GM04503 (cell line): ENCODE measurements at places on chromosomes 6 and 20.

DNA sequence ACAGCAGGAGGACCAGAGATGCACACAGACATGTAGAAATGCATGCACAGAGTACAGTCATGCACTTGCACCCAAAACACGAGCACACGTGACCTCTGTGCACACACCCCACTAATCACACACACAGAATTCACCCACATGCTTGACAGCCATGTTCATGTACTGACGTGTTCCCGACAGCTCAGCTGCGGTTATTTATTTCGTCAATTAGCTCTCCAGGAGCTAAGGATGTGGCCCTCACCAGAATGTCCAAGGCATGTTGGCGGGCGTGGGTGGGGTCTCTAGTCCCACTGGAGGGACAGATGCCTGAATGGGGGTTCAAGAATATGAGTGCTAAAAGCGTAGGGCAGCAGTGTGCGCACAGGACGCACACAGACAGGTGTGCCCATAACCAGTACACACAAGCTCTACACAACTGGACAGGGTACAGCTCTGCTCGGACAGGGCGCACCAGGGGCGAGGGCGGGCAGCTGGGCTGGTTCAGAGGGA is 571 bp upstream of the PRPF6 start:
- DNase-seq, result no peak

DNA sequence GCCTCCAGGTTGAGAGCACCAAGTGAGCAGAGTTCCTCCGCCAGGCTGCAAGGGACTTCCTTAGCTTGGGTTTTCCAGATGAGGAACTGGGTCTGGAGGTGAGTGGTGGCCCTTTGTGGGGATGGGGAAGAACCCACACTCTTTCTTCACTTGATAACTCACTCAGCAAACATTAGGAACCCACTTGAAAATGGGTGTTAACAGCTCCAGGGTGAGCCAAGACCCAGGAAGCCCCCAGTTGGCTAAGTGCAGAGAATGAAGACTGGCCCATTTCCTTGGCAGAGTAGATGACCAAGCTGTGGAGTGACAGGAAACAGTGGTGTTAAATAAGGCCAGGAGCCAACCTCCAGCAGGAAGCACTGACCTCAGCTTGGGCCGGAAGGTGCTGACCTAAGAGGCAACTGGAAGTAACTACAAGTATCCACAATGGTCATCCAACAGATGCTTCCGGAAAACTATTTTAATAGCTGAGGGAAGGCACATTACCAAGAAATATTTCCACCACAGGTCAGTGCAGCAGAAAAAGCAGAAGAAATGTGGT is 22.7 kb downstream of the MRPL14 start:
- DNase-seq, result no peak

DNA sequence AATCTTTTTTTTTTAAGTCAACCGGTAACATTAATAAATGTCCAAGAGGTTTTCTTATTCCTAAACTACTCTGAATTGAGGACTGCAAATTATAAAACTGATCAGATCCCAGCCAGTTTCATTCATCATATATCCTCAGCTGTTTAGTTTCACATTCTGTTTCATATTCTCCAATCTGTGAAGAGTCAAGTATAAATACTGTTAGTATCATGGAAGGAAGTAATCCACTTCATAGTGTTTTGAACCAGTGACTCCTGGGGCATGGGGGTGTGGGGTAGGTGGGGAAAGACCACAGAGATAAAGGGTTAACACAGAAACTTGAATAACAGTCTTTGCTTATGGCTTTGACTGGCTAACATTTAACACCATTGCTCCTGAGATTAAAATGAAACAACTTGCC is 69.9 kb downstream of the FYN start:
- no peak for DNase-seq

- no peak for DNase-seq
These were observed 112.3 kb upstream of the TOP1 start for GRCh38 chr20:40916276-40916675.

DNA sequence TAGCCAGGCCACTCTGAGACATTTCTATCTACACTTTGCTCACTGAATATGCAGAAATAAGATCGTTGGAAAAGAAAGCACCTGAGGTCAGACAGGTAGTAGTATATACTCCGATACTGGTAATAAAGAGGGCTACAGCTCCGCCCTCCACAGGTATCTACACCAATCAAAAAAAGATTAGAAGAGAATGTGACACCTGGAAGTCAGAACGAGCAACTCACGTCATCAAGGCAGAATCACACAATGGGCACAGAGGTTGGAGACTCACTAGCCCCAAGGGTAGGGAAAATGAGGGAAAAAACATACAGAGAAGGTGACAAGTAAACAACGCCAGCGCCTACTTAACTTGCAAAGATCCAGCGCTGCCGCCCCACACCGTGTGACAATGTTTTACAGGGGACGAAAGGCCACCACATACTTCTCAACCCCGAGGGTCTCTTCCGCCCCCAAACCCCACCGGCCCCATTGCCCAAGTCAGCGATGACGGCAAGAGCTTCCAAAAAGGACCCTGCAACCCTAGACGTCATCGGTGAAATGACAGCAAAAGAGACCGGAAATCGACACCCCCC is 653 bp downstream of the LMBRD1 start:
- no peak for DNase-seq

DNA sequence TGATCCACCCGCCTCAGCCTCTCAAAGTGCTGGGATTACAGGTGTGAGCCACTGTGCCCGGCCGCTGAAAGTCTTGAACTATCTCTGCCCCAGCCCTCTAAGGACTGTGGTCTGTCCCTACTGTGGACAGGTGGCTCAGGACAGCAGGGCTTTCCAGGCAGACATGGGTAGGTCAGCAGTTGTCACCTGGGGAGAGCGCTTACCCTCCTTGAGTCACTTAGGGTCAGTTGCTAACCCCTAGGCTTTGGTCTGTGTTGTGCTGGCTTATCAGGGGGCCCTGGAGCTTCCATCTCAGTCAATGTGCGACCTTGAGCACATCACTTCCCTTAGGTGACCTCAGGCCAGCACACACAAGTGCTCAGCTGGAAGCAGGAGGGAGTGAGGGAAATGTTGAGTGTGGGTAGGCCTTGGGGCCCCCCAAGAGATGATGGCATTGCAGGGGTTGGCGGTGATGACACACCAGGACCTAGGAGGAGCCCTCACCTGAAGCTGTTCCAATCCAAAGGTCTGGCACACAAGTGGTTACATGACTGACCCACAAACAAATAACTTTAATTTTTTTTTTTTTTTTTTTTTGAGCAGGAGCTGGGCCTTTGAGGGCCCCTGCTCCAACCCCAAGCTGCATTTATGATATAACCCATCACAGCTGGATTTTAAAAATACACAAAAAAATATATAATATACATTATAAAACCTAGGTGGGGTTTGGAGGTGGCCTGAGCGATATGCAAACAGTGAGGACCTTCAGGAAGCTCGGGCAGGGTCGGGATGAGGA is 5.1 kb downstream of the RPL10A start:
- DNase-seq, result no peak

- no peak for DNase-seq
These were observed 91.9 kb upstream of the LAMP5 start for GRCh38 chr20:9422321-9423057.

DNA sequence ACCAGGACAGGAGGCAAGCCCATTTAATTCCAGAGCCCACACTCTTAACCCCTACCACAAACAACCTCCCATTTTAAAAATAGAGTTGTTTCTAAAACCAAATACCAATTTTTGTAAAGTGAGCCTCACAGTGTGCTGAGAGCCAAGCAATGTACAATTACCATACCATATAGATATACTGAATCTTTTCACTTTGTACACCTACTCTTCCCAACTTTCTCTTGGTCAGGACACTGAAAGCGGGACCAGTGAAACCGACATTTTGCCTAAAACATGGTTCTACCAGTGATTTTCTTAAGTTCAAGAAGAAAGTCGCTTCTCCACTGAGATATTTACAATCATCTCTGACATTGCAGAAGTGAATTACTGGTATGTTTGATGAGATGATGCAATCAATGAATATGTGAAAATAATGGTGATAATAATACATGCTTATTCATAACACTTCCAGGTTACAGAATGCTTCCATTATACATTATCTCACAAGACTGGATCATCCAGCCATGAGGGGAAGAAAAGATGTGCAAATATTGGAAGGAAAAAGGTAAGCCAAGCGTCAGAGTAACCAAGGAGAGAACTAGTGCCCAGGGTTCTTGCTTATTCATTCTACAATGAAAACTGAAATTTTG is 74.1 kb downstream of the HIVEP2 start:
- no peak for DNase-seq
